ENCODE measurements at places on chromosomes 4 and X.

DNA sequence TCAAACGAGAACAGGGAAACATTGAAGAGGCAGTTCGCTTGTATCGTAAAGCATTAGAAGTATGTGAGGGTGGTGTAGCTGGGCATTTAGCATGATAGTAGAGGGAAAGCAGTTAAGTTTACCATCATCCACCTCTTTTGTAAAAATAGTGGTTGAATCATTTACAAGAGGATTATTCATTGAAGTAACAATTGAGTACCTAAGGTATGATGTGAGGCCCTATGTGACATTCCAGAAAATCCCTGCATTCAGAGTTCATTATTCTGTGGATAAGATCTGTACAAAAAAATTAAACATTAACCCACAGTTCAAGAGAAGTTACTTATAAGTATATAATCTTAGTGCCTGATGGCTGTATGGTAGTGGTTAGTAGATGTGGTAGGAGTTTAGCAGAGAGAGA lies 22.2 kb upstream of the GCNA start:
- no peaks in the 10 kb centered on the region for H3K27me3 ChIP-seq
- H3K4me3 ChIP-seq = peak overlapping the region; percentile 18
- H3K27ac ChIP-seq = peak overlapping the region; percentile 71
- peaks cover 28% of the 10 kb centered on the region for H3K36me3 ChIP-seq

- no peaks in the 10 kb centered on the region for H3K36me3 ChIP-seq
- no peak overlapping the region for H3K27ac ChIP-seq
- peak; percentile 79 for DNase-seq
- peak overlapping the region; percentile 77 for H3K4me3 ChIP-seq
- H3K4me1 ChIP-seq = peaks cover 15% of the 10 kb centered on the region
These were observed 26.8 kb upstream of the BOD1L1 start for GRCh38 chr4:13654162-13654797.

DNA sequence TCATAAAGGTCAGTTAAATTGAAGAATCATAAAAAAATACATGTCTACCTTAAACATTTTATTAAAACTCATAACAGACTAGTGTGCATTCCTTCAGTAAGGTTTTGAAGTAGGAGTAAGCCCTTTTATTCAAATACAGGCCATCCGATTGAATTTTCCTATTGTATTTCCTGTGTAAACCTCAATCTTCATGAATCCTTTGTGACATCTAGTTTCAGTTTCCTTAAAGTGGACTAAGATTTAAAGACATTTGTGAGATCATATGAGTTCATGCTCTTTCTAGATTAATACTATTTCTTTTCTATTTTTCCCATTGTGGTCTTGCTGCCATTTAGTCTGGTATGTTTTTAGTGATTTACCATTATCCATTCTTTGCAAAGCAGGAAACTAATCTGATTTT lies 644.7 kb upstream of the BOD1L1 start:
- no peak for DNase-seq
- H3K27ac ChIP-seq = no peak overlapping the region
- no peaks in the 10 kb centered on the region for H3K36me3 ChIP-seq
- H3K27me3 ChIP-seq = peaks cover 4% of the 10 kb centered on the region
- H3K4me3 ChIP-seq = no peak overlapping the region

GRCh38 chr4:189207872-189208271 lies 732.8 kb upstream of the FRG1 start:
- no peaks in the 10 kb centered on the region for H3K36me3 ChIP-seq
- no peaks in the 10 kb centered on the region for H3K4me1 ChIP-seq
- no peak for DNase-seq
- no peak overlapping the region for H3K27ac ChIP-seq

- peaks cover 6% of the 10 kb centered on the region for H3K4me1 ChIP-seq
- no peaks in the 10 kb centered on the region for H3K36me3 ChIP-seq
- DNase-seq = no peak
- H3K4me3 ChIP-seq = peak overlapping the region; percentile 67
- H3K27me3 ChIP-seq = peaks cover 40% of the 10 kb centered on the region
These were observed 717 bp downstream of the EDA start for GRCh38 chrX:69616457-69617203.

Data from activated naive CD8-positive, alpha-beta T cell treated with anti-CD3 and anti-CD28 coated beads for 36 hours (primary cell).